SJCRH30 (cell line): ENCODE measurements at places on chromosomes 3 and 15.

DNA sequence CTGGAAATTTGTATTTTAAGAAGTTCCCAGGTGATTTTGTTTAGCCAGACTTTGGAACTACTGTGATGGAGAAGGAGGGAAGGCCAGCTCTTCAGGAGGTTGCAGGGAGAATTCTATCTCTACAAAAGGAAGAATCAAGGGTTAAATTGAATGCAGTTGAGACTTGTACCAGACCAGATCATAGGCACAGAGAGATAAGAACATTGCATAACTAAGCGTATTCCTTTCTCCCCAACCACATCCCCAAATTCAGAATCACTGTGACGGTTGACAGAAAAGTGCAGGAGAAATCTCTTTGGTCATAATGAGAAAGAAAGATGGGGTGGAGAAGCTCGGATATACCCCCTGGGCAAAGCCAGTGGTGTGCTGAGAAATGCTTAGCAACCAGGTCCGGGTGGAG lies 7.2 kb downstream of the PLD1 start:
- DNase-seq: no peak

DNA sequence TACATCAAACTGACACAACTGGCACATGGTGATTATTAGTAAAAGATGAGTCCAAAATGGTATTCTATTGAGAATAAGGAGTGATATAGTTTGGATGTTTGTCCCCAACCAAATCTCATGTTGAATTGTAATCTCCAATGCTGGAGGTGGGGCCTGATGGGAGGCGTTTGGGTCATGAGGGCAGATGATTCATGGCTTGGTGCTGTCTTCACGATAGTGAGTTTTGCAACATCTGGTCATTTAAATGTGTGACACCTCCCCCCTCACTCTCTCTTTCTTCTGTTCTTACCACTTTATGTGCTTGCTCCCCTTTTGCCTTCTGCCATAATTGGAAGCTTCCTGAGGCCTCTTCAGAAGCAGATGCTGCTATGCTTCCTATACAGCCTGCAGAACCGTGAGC lies 90.6 kb downstream of the RSL24D1 start:
- DNase-seq: no peak

GRCh38 chr3:97391167-97391566 lies 373.4 kb upstream of the ARL6 start:
- DNase-seq: no peak

DNA sequence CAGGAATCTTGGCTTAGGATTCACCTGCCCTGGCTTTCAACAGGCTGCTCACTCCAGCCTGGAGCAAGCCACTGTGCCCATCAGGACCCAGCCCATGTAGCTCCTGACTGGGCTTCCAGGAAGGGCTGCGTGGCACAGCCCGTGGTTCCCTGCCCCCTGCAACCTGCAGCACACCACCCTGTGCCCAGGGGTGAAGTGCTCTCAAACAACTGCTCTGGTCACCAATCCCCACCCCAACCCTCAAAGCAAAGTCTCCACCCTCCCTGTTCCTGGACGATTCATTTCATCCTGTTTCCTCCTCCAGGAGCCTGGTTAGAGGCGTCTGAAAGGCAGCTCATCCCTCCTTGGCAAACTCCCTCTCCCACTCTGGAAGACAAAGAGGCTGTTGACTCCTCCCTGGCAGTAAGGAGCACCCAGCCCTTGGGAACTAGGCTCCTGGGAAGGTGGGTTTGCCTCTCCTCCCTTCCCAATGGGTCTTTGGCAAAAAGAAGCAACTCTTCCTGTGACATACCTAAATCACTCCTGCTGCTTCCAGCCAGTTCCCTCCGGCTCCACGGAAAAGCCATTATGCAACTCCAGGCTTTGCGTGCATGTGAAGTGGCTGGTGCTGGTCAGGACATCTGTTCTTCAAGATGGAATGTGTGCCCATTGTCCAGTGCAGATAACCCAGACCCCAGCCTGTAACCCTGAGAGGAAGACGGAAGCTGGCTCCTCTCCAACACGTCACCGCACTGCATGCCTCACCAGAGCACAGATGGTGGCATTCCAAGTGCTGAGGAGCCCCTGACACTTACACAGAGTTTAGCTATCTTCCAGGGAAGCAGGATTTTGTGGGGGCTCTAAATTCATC lies 29.1 kb upstream of the VIPR1 start:
- DNase-seq: peak; percentile 57

DNA sequence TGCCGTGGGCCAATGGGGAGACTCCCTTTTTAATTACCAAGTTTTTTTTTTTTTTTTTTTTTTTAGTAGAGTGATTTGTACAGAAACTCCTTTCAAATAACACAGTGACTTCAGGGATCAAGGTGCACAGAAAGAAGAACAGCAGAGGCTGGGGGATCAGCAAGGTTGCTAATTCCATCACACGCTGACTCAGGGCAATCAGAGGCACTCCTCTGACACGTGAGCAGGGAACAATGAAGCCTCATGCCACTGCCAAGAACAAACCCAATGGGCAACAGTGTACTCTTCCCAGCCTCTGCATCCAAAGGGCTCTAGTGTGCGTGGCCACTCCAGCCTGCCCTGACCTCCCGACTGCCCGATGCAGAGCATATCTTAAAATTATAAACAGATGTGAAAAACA lies 186.7 kb upstream of the WNT5A start:
- DNase-seq: no peak

DNA sequence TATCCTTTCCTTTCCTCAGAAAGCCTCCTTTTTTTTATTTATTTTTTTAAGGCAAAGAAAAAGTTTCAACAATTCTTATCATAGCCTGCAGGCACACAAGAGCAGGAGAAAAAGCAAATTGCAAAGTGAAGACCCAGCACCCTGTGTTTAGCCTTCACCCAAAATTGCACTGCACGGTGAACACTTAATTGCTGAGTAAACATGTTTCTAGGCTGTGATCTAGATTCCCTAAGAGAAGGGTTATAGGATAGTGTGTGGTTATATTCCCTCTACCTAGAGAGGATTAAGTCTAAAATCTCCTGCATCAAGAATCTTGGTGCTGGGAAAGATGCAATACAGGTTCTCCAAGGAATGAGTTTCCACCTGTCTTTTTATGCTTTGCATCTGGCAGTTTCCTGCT lies 70.2 kb upstream of the BFSP2 start:
- DNase-seq: peak; percentile 6

- DNase-seq: no peak
Measured at GRCh38 chr15:89769366-89769765, 6.8 kb upstream of the MESP2 start.

DNA sequence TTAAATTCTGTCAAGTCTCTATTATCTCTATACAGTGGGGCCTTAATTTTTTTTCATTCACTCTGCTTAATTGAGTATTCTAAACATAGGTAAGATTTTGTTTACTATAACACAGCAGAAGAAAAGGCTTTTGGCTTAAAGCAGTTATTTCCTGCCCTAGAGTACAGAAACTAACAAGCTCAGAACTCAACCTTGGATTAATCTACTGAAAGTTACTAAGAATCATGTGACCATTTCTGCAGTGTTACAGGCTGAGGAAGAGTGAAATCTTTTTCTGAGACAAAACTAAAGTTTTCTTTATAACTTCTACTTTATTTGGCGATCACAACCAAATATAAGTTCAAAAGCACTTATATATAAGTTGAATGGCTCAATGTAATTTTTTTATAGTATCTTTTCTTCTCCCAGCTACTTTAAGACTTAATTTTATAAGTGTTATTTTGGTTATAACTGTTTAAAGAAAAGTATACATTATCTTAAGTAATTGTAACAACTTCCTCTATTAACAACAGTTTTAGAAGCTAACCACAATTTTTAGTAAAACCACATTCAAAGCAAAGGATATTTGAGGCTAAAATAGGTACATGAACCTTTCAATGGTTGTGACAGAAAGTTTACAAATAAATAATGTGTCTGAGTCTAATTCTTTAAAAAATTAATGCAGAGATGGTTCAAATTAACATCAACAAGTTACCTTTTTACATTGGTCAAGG lies 240.6 kb upstream of the NAALADL2 start:
- DNase-seq: no peak

GRCh38 chr3:167160781-167161180 lies 219.3 kb downstream of the ZBBX start:
- no peak for DNase-seq

DNA sequence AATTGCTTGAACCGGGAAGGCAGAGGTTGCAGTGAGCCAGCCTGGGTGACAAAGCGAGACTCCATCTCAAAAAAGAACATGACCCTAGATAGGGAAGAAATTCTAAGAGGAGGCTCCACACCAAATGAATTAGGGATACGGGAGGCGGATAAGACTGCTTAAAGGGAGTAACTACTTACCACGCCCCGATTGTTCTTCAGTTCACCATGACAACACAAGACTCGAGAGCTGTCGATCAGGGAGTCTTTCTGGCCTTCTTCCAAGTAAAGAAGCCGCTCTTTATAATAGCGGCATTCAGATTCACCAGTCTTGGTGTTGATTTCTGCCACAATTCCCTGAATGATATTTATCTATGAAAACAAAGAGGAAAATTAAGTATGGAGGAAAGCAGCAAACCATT lies 53.9 kb upstream of the TASOR start:
- DNase-seq: no peak

DNA sequence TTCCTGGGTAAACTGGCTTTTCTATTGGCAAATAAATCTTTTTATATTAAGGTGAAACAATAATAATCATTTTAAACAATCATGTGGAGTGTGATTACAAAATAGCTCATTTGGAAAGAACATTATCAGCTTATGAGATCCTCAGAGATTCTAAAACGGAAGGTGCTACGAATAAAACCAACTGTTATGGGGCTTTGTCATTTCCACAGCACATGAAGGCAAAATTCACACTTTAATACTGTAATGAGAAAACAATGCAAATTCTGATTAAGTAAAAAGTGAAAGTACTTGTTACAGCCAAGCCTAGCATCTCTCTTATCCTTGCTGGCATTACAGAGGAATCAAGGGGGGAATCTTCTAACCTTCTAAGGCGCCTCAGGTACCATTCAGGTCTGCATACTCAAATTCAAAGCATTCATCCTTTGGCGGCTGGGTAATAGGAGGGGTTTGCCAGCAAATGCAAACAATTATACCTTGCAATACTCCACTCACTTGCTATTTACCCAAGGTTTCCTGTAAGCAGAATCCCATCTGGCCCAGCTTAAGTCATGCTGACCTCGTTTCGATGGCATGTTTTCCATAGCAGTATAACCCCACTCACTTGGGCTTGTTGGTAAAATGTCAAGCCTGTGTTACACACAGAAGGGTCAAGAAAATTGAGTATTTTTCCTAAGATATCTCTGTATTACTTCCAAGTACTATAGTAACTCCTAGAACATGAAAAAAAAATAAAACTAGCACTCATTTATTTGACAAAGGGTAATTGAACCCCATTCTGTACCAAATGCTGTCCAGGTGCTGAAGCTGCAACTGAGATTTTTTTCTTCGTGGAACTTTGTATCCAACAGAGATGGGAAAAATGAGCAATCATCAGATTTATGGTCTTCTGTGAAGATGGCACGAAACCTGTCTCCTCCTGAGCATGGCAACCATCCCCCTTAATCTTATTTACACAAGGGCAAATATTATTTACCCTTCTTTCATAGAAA lies 183.7 kb upstream of the LMCD1 start:
- no peak for DNase-seq

DNA sequence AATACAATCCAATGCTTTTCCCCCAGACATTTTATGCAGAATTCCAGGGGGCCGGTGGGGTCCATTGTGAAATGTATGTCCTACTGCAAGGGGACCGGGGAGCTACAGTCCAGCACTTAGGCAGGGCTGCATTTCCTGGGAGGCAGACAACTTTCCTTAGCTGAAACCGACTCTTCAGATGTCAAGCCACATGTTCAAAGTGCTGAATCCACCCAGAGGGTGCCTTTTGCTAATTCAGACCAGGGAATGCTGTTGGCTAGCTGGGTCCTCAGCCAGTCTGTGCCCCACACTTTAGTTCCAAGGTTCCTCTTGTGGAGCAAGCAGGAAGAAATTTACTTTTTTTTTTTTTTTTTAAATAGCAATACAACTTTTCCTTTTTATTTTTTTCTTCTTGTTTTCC lies 219.5 kb upstream of the LRTM1 start:
- DNase-seq: no peak

DNA sequence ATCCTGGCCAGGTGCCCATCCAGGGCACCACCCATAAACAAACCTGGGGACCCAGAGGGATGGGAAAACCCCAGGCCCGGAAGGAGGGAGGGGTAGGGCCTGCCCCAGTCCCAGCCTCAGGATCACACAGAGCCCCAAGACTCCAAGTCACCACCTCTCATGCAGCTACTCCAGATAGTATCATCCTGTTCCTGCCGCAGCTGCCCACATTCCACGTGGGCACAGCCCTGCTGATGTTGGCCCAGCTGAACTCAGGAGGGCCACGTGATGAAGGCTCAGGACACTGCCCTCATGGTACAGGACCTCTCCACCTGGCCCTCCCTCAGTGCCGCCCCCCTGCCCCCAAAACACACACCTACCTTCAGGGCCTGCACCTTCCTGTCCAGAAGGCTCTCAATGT lies 69.5 kb downstream of the CACNA2D2 start:
- DNase-seq: no peak

GRCh38 chr15:63185206-63185605 lies 4.2 kb upstream of the RAB8B start:
- peak; percentile 94 for DNase-seq

GRCh38 chr3:108227131-108227530 lies 4.9 kb upstream of the IFT57 start:
- no peak for DNase-seq

- DNase-seq: no peak
Measured at GRCh38 chr3:149800693-149801092, 8.3 kb upstream of the ANKUB1 start.

DNA sequence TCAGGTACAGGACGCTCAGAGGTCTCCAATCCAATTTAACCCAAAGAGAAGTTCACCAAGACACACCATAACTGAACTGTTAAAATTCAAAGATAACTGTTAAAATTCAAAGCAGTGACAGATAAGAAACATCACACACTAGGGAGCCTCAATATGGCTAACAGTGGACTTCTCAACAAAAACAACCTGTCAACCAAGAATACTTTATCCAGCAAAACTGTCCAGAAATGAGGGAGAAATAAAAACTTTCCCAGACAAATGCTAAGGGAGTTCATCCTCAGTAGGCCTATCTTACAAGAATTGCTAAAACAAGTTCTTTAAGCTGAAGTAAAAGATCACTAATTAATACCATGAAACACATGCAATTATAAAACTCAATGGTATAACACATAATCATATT lies 36.3 kb upstream of the MYLK start:
- DNase-seq: peak; percentile 33

GRCh38 chr15:63874616-63875015 lies 40.9 kb upstream of the HERC1 start:
- no peak for DNase-seq
